ENCODE measurements at places on chromosomes 7 and 10. TPM values are rescaled to one million over a fixed set of nuclear protein-coding genes. Genes with fewer than 3 reads are reported as not detected.

The LRIT1 gene
- total RNA-seq: not detected

The WIPF3 gene
- total RNA-seq: 1.8 TPM

The EVX1 gene
- not detected for total RNA-seq

The PNLIPRP2 gene
- not detected for total RNA-seq

The PRSS2 gene
- not detected for total RNA-seq

The CLEC5A gene
- 1.4 TPM for total RNA-seq

The MRC1 gene
- total RNA-seq: 52.1 TPM

The CRHR2 gene
- total RNA-seq: 0.44 TPM

The TAS2R16 gene
- total RNA-seq: not detected

The MARVELD1 gene
- total RNA-seq: 17.4 TPM

GRCh38 chr10:47035171-47035818 is 124.1 kb downstream of the PTPN20 start:
- no peak for DNase-seq

DNA sequence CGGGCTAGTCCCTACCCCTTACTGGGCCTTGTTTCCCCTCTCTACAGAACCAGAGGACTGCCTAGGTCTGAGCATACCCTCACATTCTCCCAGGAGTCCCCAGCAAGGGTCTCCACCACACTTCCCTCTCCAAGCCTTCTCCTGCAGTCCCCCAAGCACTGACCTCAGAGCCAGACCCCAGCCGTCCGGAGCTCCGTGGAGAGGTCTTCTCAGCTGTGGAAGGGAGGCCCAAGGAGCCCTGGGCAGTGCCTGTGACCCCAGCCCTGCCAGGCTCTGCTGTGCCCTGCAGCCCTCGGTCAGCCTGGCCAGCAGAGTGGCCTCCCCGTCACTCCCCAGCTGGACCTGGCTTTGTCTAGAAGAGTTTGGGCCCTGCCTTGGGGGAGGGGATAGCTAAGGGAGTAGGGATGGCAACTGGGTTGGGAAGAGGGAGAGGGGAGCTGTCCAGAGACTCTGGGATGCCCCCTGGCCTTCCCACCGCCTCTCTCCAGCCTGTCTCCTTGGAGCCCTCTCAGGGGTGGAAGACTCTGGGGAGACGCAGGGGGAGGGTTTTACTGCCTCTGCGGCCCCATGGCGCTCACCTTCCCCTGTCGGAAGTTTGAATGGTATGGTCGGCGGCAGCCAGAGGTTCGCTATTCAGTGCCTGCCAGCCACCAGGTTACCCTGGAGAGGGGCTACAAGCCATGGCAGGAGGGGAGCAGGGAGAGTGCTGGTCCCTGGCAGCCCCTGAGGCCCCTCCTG is at the start of gene C10orf105:
Gene C10orf105 (minus strand): TSS at position 315 of the 738 bp plus-strand sequence. CDS start 3,441 bp downstream, outside the sequence.
- DNase-seq: no peak

GRCh38 chr10:35194471-35194870 is 67.8 kb downstream of the CREM start:
- DNase-seq: no peak

DNA sequence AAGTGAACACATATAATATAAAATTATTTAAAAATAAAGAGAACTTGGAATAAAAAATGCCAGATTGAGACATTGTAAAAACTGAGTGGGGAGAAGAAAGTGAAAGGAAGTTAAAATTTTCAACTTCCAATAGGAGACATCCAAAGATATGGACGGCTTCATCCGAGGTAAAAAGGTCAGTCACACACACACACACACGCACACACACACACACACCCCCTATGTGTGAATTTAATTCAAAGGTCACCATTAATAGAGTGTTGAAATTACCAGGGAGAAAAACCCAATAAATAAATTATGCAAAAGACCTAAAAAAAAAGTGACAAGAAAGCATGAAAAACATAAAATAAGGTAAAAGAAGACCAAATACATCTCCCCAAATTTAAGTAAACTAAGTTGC is 131.0 kb upstream of the DNAJB12 start:
- DNase-seq: no peak

GRCh38 chr10:21791276-21791675 is 212.3 kb downstream of the DNAJC1 start:
- no peak for DNase-seq

DNA sequence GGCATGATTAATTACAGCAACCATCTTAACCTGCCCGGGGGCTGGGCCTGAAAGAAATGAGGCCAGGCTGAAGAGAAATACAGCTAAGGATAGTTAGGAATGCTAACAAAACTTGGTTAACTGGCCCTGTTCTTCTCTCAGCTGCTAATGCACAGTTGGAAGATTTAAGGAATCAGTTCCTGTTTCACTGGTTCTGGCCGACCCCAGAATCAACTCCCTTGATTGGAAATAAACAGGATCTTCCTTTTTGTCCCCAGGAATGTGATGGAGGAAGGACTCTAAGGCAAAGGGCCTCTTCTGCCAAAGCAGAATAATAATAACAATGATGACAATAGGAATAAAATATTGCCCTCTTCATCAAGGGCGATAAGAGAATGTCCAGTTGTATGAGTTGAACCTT is 3.5 kb upstream of the LRMDA start:
- no peak for DNase-seq

GRCh38 chr10:98106531-98106930 is 27.9 kb upstream of the R3HCC1L start:
- no peak for DNase-seq

GRCh38 chr7:41911792-41912191 is 208.9 kb upstream of the INHBA start:
- DNase-seq: no peak

- no peak for DNase-seq
Measured at GRCh38 chr7:91181949-91182348, 82.3 kb upstream of the FZD1 start.

DNA sequence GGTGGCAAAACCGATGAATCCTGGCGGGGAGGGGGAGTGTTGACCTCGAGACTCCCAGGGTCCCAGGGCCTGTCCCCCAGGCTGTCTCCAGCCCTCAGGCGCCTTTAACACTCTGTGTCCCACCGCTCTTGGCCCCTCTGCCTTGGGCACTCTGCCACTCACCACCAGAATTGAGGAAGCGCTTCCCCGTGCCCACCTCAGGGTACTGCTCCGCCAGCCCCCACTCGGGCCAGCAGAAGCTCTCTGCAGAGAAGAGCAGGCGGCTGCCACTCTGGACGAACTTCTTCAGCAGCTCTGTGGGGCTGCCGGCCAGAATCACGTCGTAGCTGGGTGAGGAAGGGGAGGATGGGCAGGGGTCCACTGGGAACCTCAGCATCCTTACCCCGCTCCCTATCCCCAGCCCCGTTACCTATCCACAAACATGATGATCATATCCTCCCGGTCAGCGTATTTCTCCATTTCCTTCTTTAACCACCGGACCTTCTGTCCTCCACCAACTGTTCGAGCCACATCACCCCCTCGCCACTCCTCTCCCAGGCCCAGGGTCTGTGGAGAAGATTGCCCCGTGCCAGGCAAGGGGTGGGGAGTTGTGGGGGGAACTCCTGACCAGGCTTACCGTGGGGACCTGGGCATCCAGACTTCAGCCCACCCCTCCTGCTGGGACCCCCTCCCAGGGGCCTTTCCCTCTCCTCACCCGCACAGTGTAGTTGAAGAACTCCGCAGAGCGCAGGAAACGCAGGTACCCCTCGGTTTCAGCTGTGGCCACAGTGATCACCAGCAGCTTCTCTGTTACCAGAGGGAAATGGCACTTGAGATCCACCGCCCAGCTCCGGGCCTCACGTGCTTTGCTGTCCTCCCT is 1.2 kb downstream of the PLOD3 start:
- DNase-seq: no peak

- no peak for DNase-seq
Measured at GRCh38 chr10:104144931-104145330, 23.0 kb downstream of the SFR1 start.
